ENCODE measurements at places on chromosomes 16 and 17.

DNA sequence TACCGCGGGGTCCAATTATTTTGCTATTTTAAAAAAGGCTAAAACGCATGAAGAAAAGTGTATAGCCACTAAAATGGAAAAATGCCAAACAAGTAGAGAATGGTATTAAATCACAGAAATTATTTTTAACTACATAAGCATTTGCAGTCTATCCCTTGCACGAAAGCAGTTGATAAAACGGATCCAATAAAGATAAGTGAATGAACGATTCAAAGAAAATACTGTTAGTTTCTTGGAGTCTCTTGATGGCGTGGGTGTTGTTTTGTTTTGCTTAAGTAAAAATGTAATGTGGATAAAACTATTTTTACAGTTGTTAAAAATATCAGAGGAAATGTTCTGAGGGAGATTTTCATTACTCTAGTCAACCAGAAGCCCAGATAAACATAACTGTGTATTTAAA, 9.3 kb downstream of the HS3ST3A1 start:
- no peak for DNase-seq

- DNase-seq, result no peak
Measured at GRCh38 chr17:9211133-9211765, 189.9 kb downstream of the NTN1 start.

GRCh38 chr16:84864326-84864955, 44.7 kb downstream of the CRISPLD2 start:
- DNase-seq, result no peak

DNA sequence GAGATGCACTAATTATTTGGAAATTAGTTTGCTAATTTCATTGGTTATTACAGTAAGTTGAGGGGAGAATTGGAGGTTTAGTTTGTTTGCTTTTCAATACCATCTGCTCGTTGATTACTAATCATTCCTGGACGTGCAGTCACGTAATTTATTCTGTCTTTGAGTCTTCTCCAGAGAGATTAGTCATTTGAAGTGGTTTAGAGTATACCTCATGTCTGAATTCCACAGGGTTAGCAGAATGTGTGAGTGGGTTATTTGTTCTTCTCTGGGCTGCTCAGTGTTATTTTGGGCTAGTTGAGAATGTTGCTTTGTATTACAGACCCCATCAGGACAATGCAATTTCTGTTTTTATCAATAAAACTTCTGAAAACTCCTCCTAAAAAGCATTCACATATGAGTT, 265.0 kb downstream of the RBFOX1 start:
- DNase-seq, result no peak

DNA sequence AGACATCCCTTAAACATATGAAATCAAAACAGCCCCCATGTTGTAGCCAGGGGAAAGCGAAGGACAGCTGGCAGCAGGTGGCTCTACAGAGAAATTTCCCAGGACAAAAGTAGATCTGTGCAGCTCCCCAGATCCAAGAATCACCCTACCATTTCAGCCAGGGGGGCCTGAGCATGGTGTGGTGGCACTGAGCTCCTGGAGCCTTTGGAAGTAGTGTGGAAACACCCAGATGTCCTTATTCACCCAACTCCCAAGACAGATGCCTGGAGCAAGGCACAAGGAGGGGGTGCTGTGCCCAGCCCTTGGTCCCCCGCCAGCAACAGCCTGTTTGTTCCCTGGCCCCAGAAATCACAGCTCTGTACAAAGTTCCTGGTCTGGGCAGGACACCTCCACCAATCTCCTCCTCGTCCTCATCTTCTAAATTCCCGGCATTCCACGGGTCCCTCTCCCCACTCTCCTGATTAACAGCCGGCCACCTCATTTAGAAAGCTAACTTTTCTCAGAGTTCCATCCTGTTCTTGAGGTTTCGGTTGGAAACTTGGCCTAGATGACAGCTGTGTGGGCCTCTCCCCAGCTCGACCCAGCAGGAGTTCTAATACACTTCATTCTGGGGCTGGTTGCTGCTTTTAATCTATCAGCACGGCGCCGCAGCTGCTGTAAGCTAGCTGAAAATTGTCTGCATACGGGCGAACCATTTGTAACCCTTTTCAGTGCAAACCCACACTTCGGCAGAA, 191.1 kb downstream of the C16orf78 start:
- no peak for DNase-seq

- DNase-seq, result no peak
Measured at GRCh38 chr17:38425744-38426143, 2.5 kb upstream of the ARHGAP23 start.

- no peak for DNase-seq
Measured at GRCh38 chr17:2056206-2057174, 1.6 kb downstream of the HIC1 start.

- no peak for DNase-seq
Measured at GRCh38 chr17:33335491-33336173, 42.5 kb upstream of the ASIC2 start.

DNA sequence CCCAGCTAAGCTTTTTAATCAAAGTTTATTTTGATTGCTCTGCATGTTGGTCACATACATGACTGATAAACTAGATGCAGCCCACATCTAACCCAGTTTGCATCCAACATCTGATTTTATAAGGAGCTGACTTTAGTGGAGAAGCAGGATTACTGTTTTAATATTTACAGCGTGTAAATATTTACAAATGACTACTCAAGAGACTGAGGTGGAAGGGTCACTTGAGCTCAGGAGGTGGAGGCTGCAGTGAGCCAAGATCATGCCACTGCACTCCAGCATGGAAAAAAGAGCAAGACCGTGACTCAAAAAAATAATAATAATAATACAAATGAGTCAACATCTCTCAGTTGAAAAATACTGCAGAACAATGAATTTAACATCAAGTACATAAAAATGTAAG, 50.8 kb downstream of the PARN start:
- DNase-seq, result no peak

Measured in esophagus squamous epithelium (tissue), 5 donors.